ENCODE measurements at places on chromosomes 6 and 20.

- DNase-seq, result no peak
Observed at GRCh38 chr20:40282941-40283340, 406.1 kb downstream of the MAFB start.

- peak; percentile 7 for DNase-seq
Observed at GRCh38 chr20:39264506-39265172, 302.5 kb downstream of the DHX35 start.

GRCh38 chr20:667351-668034 is 8.1 kb downstream of the SCRT2 start:
- DNase-seq, result no peak

DNA sequence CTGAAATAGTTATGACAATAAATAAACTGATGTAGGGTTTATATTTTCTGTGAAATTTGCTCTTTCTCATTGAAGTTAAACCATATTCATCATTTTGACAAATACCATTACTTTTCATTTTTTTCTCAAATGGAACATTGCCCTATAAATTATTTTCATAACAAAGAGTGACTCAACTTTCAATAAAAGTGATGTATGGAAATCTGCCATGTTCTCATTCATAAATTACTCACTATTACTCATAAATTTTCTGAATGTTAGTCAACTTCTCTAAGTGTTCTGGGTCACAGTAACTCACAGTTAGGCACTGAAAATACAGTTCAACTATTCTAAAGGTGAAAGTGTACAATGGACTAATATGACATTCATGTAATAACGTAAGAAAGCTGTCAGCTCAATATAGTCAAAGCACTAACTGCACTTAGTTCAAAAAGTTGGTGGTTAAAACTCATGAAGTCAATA is 19.0 kb upstream of the STX11 start:
- DNase-seq, result no peak

DNA sequence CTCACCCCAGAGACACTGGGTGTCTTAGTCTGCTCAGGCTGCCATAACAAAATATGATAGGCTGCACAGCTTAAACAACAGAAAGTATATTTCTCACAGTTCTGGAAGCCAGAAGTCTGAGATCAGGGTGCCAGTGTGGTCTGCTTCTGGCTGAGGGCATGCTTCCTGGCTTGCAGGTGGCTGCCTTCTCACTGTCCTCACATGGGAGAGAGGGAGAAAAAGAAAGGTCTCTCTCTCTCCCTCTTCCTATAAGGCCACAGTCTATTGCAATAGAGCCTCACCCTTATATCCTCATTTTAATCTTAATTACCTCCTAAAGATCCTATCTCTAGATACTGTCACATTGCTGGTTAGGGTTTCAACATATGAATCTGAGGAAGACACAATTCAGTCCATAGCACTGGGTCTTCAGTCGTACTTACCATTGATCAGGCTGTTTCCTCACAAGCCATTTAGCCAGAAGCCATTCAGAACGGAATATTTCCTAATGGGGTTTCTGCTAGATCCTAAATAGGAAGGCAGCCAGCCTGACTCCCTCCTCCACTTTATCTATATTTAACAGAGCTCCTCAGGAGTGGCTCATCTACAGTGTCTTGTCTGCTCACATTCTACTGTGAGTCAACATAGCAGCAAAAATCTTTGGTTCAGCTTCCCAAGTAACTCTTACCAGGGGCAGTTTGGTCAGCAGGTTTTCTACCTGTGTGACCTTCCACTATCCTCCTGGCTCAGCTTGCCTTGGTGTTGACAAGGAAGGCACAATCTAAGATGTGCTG is 42.2 kb downstream of the CD164 start:
- no peak for DNase-seq

GRCh38 chr6:14038467-14039437 is 78.8 kb upstream of the CD83 start:
- no peak for DNase-seq

GRCh38 chr6:105458551-105458950 is 55.7 kb upstream of the PREP start:
- no peak for DNase-seq

- DNase-seq, result no peak
Observed at GRCh38 chr6:593907-594212, 63.0 kb downstream of the HUS1B start.

DNA sequence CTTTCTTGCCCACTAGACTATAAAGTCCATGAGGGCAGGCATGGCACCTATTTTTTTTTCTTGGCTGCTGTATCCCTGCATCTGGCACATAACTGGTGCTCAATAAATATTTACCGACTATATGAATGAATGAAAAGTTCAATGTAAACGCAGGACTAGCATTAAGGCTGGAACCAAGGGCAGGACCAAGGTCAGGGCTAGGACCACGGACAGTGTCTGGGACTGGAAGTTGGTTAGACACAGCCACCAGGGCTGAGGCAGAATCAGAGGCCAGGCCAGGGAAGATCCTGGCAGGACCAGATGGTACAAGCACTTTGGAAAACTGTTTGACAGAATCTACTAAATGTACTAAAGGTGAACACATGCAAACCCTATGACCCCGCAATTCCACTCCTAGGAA is 3.7 kb downstream of the TNXB start:
- no peak for DNase-seq

DNA sequence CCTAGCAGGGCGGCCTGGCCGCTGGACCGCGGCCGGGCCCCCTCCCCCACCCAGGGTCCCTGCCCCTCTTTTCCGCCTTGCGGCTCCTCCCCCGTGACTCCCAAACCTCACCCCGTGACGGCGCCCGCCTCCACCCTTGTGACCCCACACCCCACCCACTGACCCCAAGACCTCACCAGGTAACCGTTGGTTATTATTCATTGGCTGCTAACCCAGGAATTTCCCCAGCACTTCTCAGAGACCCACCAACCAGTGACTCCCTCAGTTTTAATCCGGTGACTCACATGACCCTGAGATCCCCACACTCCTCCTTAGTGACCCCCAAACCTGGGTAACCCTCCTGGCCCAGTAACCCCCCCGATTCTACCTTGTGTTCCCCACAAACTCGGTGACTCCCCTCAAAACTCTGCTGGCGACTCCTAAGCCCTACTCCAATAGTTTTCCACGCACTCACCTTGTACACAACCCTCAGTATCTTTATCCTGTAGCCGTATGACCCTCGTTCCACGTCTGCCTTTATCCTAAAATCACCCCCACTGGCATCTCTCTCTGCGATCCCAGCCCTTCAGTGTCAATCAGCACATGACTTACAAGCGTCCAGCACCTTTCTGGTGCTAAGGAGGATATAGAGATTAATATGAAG is 534 bp downstream of the ZNF76 start:
- DNase-seq, result no peak

DNA sequence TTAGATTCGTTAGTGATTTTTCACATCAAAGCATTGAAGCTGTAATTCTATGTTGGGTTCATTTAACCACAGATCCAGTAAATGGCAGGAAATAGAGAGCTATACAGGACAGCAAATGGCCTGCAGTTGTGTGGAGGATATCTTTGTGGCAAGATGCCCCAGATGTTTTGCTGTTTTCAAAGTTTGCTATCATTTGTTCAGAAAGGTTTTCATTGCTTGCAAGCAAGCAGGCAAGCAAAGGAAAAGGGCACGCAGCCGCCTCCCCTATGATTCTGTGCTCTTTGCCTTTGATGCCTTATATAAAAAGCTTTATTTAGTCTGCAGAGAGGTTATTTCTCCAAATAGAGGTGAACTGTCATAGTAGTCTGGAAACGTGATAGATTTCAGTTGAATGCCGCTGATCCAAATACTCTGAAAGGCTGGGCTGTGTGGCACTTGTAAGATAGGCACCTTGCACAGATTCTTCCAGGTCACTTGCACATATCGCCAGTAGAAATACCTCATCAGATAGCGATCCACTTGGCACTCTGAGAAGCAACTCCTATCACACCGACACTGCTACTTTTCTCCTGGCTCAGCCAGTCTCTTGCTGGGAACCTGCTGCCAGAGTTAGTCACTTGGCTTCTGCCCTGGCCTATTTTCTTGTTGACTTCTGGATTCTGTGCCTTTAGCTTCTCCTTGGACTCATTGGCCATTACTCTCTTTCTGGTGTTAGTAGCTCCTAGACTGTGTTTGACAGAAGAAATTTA is 66.4 kb downstream of the UTRN start:
- DNase-seq, result no peak

DNA sequence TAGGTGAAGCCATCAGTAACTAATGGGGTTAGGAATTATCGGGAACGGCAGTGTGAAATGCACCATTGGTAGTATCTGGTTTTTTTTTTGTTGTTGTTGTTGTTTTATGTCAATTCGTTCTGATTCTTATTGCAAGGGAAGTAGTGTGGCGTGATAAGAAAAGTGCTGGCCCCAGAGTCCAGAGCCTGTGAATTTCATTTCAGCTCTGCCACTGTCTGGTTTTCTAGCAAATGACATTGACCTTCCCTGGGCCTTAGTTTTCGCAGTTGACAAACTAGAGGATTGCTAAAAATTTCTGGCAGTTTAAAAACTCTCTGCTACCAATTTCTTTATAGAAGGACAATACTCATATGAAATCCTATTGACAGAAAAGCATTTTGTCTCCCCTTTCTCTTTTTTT is 161.6 kb downstream of the AIG1 start:
- DNase-seq, result no peak

DNA sequence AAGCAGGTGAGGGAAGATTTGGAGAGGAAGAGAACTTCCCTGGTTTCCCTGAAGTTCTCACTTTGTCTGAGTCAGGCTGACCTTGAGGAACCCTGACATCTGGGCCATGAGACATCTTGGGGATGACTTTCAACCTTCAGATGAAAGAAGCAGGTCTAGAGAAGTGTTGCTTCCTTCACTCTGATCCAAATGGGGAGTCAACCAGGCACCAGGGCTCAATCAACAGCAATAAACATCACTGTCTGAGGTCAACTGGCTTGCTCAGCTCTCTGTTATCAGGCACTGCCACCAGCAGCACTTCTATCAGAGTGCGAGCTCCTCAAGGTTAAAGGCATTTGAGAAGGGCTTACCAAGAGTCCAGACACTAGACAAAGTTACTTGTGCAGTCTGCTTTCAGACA is 6.3 kb downstream of the ACOT8 start:
- no peak for DNase-seq

GRCh38 chr6:1324936-1325335 is 13.0 kb downstream of the FOXQ1 start:
- no peak for DNase-seq

- DNase-seq, result no peak
Observed at GRCh38 chr6:49401063-49401462, 62.0 kb downstream of the MMUT start.

DNA sequence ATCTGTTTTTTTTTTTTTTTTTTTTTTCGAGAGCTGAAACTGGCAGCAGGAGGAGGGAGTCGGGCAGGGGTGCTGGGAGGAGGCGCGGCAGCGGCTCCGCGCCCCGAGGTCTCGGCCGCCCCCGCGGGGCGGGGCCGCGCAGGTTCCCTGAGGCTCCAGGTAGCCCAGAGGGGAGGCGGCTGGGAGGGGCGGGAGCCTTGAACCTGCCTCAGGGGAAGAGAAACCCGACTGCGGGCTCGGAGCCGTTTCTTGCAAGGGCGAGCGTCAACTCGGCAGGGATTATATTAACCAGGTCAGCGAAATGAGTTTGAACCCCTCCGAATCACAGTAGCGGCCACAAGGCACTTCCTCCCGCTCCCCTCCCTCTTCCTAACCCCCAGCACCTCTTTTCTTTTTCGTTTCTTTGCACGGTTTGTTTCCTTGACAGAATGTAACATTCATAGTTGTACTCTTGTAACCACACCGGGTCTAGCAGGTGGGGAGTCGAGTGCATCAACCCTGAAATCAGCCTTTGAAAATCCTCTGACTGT is 2.0 kb downstream of the MYB start:
- no peak for DNase-seq

DNA sequence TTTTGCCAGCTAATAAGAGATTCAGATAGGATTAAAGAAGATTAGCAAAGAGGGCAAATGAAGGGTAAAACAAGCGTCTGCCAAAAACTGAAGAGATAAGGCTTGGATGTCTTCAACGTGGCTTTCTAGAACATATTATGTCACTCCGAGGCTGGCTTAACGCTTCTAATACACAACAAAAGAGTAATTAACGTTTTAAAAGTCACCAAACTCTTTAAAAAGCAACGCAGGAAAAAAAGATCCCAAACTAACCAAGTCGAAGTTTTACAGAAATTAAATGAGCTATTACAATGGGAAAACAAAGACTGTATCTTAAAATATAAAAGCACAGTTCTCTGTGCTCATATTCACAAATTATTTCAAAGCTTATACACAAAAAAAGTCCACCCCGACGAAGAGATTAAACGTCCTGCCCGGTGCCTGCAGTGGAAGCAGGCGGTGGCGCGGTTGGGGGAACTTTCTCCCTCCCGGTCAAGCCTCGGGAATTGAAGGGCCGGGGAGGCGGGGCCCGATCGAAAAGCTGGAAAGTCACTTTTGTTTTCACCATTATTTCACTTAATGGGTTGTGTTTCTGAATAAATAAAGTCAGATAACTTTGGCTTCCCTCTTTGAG is 1.2 kb downstream of the MAK start:
- no peak for DNase-seq

GRCh38 chr6:72580281-72580940 is 41.5 kb upstream of the KCNQ5 start:
- no peak for DNase-seq

- DNase-seq, result peak; percentile 32
Observed at GRCh38 chr6:22145823-22146677, 150.8 kb downstream of the PRL start.

DNA sequence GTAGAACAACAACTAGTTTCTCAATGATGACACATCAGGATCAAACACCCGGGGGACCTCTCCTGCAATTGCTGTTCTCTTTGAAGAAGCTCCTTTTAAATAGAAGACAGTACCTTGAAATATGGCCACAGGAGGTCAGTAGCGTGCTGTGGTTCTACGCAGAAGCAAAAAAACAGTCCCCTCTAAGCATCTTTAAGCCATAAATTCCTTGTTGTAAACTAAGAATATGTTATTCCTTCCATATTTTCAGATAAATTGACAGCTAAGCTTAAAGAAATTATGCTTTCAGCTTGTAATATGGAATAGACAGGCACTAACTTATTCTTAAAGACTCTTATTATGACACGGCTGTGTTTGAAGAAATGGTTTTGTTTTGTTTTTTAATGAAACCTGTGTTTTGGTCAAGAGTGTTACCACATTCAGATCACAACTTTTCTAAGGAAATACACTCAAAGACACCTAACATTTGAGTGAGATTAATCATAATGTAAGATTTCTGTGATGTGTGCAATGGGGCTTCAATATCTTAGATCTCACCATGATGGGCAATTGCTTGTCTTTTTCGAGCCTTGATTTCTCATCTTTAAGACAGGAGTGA is 49.7 kb upstream of the IL20RA start:
- no peak for DNase-seq

GRCh38 chr20:32672394-32672981 is 1.3 kb downstream of the C20orf203 start:
- no peak for DNase-seq

GRCh38 chr6:13302751-13303667 is 25.3 kb downstream of the TBC1D7 start:
- DNase-seq, result peak; percentile 15

GRCh38 chr20:1309439-1309847 is 19.5 kb downstream of the SDCBP2 start:
- no peak for DNase-seq

DNA sequence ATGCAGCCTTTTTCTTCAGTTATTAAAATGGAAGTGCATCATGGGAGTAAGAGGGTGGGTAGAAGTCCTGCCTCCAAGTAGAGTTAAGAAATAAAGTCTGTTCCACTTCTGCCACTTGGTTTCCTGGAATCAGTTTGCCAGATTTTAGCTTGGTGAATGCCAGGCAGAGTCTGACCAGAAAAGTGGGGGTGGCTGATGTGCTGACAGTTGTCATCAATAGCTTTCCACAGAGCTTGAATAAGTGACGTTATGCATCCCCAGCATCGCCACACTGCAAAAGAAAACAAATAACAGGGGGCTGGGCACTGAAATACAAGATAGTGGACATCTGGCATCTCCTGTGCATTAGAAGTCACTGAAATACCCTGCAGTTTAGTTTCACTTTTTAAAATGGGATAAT is 30.8 kb upstream of the CEP162 start:
- no peak for DNase-seq

All from NCI-H187 treated with DMSO at 0.1 percent for 48 hours (cell line).